ENCODE measurements at places on chromosomes 1 and 21.

DNA sequence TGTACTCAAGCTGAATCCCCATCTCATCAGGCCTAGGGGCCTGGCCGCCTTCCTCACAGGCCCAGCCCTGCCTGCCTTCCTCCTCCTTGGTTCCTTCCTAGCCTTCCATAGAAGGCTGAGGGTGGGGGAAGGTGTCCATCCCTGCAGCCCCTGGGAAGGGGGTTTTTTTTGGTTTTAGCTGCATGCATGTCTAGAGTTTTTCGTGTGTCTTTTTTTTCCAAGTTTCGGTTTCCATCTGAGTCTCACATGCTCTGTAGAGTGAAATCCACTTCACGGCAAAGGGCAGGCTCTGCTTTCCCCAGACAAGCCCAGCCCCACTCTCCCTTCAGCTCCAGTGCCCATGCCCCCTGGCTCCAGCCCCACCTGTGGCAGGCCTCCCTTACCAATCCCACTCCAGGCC is 32.1 kb downstream of the GRHL3 start:
- no peak for DNase-seq

DNA sequence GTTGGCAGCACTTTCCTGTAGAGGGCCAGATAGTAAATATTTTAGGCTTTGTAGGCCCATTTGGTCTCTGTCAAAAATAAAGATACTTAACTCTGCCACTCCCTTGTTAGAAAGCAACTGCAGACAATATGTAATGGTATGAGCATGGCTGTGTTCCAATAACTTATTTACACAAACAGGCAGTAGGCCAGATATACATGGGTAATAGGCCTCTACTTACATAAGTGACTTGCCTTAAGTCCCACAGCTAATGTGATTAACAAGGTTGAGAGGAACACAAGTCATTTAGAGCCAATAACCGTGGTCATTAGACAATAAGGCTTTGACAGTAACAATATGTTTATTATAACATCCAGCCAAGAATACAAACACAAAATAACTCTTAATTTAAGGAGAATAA is 17.4 kb downstream of the CCT8 start:
- no peak for DNase-seq

- no peak for DNase-seq
Measured at GRCh38 chr1:4768553-4768952, 114.1 kb downstream of the AJAP1 start.

GRCh38 chr21:31370281-31370892 is 26.3 kb upstream of the TIAM1 start:
- no peak for DNase-seq

- DNase-seq = no peak
Measured at GRCh38 chr1:68174738-68175113, 57.6 kb downstream of the WLS start.

GRCh38 chr1:226481133-226481532 is 67.4 kb upstream of the STUM start:
- DNase-seq = no peak

DNA sequence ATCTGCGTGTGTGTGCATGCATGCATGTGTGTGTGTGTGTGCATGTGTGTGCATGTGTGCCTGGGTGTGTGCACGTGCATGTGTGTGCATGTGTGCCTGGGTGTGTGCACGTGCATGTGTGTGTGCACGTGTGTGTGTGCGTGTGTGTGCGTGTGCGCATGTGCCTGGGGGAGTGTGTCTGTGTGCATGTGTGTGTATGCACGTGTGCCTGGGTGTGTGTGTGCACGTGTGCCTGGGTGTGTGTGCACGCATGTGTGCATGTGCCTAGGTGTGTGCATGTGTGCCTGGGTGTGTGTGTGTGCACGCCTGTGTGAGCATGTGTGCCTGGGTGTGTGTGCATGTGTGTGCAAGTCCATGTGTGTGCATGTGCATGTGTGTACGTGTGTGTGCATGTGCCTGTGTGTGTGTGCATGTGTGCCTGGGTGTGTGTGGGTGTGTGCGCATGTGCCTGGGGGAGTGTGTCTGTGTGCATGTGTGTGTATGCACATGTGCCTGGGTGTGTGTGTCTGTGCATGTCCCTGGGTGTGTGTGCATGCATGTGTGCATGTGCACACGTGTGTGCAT is 29.3 kb upstream of the COL6A2 start:
- no peak for DNase-seq

DNA sequence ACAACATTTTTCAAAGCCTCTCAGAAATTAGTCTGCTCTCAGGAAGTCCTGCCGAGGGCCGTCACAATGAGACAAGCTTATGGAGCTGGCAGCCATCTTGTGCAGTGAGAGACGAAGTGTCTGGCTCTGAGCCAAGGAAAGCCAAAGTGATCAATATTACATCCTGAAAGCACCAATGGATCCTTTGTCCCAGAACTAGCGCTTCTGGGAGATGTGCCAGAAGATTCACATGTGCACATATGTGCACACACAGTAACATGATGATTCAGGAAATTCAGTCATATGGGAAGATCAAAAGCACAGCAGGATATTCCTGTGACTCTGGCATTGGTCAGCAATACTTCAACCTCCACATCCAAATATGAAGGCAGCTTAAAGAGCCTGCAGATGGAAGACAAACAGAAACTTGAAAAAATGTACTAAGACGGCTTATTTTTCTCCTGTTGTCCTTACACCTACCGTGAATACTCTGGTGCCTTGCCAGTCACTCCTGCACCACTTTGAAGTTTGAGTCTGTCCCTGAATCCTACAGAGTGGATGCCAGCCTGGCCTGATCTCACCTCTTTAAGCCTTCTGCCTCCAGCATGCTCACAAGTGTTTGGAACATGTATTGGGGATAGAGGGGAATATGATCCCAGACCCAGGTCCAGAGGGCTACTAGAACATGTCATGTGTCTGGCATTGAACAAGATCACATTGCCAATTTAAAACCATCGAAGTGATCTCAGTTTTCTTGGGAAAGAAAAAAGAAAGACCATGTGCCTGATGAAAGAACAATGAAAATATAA is 44.5 kb upstream of the PRRX1 start:
- no peak for DNase-seq

DNA sequence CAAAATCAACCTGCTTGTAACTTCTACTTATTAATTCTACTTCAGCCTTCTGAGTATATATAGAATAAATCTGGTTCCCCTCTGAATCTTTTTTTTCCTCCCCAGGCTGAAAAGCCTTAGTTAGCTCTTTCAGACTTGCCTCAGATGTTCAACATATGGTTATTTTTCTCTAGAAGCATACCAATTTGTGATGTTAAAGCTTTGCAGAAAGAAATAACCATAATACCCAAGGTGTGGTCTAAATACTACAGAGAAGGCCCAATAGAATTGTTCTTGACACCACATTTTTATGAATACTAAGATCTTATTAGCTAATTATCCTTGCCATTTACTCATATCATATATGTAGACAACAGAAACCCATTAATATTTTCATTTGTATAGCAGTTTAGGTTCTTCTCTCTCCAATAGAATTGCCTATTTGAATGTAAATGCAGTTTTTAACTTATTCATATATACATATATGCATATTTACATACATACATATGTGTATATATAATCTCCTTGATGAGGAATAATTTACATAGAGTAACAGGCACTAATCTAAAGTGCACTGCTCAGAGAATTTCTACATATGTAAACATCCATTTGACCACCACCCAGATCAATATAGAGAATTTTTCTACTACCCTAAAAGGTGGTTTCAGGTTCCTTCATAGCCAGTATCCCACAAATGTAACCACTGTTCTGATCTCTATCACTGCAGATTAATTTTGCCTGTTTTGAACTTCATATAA is 175.2 kb upstream of the IVNS1ABP start:
- no peak for DNase-seq

- DNase-seq = no peak
Measured at GRCh38 chr1:231481289-231481688, 47.2 kb upstream of the TSNAX start.

DNA sequence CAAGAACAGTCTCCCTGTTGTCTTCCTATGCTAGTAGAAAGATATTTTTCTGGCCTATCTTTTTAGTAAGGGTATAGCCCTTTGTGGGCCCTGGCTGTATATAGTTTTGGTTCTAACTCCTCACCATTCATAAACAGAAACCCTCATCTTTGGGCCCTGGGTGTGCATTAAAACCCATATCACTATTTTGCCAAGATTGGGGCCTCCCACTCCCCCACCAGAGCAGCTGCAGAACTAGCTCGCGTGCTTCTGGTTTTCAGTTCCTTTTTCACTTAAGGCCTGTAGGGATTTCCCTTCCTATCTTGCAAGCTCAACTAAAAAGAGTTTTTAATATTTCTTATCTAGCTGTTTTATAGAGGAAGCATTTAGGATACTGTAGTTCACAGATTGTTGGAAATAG is 106.4 kb downstream of the RGL1 start:
- DNase-seq = no peak

GRCh38 chr1:233487408-233487807 is 126.5 kb upstream of the KCNK1 start:
- DNase-seq = no peak

DNA sequence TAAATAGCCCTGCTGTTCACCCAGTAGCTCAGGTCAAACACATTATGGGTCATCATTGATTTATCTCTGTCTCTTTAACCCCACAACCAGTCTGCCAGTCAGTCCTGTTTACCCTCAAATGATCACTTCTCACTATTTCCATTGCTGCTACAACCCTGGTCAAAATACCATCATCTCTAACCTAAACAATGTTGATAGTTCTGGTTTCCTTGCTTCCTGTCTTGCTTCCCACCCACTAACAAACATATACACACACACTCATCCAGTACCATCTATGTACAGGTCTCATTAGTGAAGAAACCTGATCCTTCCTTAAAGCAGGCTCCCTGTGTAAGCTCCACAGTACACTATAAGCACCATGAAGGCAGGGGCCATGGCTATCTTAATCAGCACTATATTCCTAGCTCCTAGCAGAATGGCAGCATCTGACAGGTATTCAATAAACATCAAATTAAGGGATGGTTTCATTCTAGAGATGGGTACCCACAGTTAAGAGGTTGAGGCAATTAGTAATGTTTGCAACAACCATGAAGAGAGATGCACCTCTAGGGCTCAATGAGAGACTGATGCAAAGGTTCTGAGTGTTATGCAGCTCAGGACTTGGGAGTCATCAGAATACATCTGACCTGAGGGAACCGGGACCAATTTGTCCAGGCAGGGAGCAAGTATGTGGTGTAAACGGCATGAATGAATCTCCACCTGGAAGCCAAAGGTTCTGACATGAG is 10.0 kb upstream of the TGFBR3 start:
- no peak for DNase-seq

DNA sequence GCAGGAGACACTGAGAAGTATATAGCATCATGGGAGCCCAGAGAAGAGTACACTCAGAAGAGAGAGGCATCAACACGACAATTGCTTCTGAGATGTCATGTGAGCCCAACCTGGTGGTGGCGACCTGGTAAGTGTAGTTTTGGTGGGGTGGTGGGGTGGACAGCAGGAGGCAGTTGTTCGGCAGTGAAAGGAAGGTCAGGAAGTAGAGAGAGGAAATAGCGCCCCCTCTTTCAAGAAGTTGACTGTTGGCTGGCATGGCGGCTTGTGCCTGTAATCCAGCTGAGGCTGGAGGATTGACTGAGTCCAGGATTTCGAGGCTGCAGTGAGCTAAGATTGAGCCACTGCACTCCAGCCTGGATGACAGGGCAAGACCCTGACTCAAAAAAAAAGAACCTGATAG is 12.6 kb downstream of the RSPO1 start:
- no peak for DNase-seq

- DNase-seq = no peak
Measured at GRCh38 chr1:236888126-236888525, 93.0 kb downstream of the MTR start.

DNA sequence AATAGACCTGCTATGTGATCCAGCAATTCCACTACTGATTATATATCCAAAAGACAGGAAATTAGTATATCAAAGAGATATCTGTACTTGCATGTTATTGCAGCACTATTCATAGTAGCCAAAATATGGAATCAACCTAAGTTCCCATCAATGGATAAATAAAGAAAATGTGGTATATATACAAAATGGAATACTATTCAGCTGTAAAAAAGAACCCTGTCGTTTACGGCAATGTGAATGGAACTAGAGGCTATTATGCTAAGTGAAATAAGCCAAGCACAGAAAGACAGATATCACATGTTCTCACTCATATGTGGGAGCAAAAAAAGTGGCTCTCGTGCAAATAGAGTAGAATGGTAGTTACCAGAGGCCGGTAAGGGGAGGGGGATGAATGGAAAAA is 9.2 kb downstream of the DNAH14 start:
- DNase-seq = no peak

GRCh38 chr1:109532365-109533136 is 7.1 kb upstream of the GPR61 start:
- DNase-seq = peak; percentile 95

DNA sequence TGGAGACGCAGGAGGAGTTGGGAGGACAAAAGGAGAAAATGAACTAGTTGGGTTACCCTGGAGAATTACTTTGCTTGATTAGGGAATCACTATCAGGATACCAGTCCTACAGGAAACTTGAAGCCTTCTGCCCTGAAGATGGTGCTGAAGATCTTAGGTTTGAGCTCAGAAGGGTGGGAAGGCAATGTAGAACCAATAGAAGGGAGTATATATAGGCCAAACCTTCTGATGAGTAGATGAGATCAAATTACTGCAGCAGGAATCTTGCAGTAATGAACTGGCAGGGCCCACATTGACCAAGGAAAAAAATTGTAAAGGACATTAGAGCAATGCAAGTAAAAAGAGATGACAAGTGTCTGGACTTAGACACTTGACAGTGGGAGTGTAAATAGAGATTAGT is 116.3 kb upstream of the CACYBP start:
- DNase-seq = peak; percentile 19

- no peak for DNase-seq
Measured at GRCh38 chr1:156048663-156049258, 4.8 kb downstream of the UBQLN4 start.

DNA sequence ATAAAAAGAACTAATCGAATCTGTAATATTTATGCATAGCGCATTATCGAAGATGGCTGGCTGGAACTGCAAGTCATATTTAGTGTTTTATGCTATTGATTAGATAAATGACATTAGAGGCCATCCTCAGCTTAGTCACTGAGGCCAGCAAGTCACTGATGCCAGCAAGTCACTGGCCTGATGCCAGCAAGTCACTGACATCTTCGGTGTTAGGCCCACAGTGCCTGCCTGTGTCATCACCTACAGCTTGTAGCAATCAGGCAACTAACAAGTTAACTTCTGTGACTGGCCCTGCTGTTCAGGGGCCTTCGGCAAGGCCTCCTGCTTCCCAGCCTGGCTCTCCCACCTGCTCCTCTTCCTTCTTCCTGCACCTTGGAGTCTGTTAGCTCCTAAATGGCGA is 65.6 kb upstream of the SCCPDH start:
- no peak for DNase-seq

- DNase-seq = no peak
Measured at GRCh38 chr1:30325085-30325935, 398.1 kb downstream of the MATN1 start.

DNA sequence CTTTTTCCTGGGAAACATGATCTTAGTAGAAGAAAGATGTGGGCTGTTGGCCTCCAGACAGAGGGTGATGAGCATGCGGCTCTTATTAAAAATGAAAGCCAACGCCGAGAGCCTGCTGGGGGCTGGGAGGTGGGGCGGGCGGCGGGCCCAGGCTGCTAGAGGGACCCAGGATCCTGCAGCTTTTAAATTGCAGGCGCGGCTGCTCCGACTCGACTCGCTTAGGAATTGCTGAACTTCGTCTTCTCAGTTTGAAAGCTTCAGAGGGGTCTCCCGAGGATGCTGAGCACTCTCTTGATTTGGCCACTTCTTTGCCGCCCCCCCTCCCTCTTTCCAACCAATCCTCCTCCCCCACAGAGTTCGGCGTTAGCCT is 1.2 kb downstream of the AGPAT3 start:
- DNase-seq = peak; percentile 54

- DNase-seq = no peak
Measured at GRCh38 chr1:94883691-94884090, 43.2 kb downstream of the CNN3 start.

GRCh38 chr1:178382372-178382771 is 114.4 kb downstream of the CLEC20A start:
- no peak for DNase-seq
